HFFc6 (cell line): ENCODE measurements at places on chromosomes 1 and 21.

DNA sequence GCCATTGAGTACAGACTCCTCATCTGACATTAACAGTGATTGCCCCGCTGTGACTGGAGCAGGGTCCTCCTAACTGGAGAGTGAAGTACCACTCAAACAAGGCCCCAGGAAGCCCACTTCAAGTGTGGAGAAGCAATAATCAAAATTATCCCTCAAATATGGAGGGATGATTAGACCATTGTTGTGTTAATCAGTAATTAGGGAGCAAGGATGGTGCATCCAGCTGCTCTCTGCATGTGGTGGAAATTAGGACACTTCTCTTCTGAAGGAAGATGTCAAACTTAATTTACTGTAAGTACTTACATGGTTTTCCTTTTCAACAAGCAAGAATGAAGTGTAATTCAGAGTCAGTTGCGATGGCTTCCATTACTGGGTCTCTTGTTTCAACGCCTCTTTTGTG lies 3.4 kb upstream of the ZP4 start:
- no peak for DNase-seq

- DNase-seq, result no peak
These were observed 820 bp upstream of the TTF2 start for GRCh38 chr1:117059334-117059677.

DNA sequence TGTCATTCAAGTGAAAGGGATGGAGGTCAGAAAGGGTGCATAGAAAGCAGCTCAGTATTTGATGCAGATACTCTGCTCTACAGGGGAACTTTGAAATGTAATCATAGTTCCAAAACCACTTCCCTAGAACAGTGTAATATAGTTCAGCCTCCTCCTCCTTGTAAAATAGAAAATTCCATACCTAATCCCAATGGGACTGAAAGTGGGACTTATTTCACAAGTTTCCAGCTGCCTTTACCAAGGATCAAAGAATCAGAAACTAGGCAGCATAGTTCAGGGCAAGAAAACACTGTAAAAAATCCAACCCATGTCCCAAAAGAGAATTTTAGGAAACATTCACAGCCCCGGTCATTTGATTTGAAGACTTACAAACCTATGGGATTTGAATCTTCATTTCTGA lies 8.1 kb upstream of the TMCO2 start:
- DNase-seq, result no peak

DNA sequence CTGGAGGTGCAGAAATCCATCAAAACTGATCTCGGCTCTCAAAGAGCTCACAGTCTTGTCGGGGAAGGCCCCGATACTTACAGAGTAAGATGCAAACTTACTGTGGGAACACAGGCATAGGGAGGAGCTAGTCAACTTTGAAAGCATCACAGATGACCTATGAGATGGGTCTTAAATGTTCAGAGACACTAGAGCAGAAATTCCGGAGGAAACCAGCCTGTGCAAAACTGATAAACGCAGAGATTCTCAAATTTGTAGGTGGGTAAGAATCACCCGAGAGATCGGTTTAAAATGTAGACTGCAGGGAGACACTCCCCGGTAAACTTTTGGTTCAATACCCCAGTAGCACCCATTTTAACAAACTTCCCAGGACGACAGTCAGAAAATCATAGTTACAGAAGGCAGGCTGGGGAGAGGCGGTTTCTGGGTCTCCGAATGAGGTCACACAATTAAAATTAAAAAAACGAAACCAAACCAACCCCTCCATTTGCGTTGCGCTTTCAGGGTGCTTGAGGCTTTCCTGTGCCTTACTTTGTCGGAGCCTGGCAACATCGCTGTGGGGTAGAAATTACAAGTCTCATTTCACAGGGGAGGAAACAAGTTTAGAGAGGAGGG lies 755 bp upstream of the THRAP3 start:
- peak; percentile 65 for DNase-seq

- DNase-seq, result peak; percentile 35
These were observed 478 bp downstream of the RIT1 start for GRCh38 chr1:155910621-155911121.

DNA sequence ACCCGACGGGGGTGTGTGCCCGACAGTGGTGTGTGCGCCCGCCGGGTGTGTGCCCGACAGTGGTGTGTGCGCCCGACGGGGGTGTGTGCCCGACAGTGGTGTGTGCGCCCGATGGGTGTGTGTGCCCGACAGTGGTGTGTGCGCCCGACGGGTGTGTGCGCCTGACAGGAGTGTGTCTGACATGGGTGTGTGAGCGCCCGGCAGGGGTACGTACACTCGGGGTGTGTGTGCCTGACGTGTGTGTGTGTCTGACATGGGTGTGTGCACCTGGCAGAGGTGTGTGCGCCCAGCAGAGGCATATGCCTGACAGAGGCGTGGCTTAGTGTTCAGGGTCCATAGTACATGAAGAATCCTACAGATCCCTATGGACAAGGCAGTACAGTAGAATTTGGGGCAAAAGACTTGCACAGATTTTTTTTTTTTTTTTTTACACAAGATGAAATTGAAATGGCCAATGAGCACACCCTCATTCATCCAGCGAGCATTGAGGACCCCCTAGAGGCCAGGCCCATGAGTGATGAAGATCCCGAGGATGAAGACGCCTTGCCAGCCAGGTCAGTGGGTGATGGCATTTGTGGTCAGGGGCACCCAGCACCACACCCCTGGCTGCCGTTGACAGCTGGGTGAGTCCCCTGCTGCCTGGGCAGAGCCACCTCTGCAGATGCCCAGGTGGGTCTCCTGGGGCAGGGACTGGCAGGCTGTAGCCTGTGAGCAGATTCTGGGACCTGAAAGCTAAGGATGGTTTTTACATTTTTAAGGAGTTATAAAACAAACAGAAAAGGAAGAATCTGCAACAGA lies 60.1 kb downstream of the ADARB1 start:
- DNase-seq, result no peak

GRCh38 chr1:206556047-206556749 lies 48.9 kb downstream of the RASSF5 start:
- no peak for DNase-seq

- no peak for DNase-seq
These were observed 867 bp downstream of the PTGFRN start for GRCh38 chr1:116910379-116911187.

- DNase-seq, result peak; percentile 60
These were observed 152.8 kb downstream of the PPP1R12B start for GRCh38 chr1:202501281-202501680.

- DNase-seq, result no peak
These were observed 60.8 kb downstream of the ALPL start for GRCh38 chr1:21569820-21570527.

DNA sequence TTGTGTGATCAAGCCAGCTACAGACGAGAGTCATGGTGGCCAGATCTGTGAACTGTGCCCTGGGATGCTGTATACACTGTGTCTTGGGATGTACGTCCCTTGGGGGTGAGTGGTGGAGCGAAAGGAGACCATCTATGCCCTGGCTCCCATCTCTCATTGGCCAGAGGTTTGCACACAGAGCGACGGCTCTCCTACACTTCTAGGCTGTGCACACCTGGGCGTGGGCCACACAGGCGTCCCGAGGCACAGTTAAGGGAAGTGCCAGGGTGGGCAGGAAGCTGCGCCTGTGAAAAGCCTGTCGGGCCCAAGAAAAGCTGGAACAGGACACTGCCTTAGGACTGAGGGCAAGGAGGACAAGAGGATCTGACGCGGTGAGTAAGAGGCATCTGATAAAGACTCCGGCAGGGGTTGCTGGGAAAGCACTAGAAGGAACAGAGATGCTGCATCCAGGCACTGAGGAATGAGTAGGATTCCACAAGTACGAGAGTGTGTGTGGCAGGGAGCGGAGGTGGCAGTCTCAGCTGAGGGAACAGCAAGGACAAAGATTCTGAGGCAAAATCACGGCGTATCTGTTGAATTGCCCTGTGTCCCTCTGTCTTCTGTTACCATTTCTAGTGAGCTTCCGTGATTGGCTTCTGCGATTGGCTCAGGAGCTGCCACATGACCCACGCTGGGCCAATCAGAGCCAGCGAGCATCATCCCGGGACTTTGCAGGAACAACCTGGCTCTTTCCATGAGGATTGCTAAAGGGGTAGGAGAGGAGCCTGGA lies 67.9 kb upstream of the ZBTB40 start:
- DNase-seq, result no peak

- DNase-seq, result no peak
These were observed 108.6 kb downstream of the OLFML2B start for GRCh38 chr1:161915051-161915503.

GRCh38 chr21:31986035-31986856 lies 113.4 kb downstream of the HUNK start:
- DNase-seq, result no peak

- no peak for DNase-seq
These were observed 49.9 kb downstream of the TMEM53 start for GRCh38 chr1:44624268-44624901.

- DNase-seq, result peak; percentile 12
These were observed 119.5 kb upstream of the TMPRSS2 start for GRCh38 chr21:41627428-41627827.

GRCh38 chr1:46653405-46653958 lies 14.7 kb downstream of the ATPAF1 start:
- peak; percentile 36 for DNase-seq

DNA sequence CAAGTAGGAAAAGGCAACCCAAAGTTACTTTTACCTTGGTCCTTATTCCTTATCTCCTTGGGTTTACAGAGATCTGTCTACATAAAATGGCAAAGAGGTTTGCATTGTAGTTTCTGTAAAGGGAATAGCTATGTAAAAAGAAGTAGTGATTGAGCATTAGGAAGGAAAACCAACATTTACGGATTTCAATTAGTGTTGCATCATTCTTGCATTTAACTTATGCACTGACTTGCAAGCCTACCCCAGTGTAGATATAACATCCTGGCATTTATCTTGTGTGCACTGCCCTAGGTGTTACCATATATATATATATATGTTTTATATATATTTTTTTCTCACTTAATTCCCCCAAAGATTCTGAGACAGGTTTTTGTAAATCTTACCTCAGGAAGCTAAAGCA lies 3.7 kb upstream of the LEPR start:
- DNase-seq, result no peak

DNA sequence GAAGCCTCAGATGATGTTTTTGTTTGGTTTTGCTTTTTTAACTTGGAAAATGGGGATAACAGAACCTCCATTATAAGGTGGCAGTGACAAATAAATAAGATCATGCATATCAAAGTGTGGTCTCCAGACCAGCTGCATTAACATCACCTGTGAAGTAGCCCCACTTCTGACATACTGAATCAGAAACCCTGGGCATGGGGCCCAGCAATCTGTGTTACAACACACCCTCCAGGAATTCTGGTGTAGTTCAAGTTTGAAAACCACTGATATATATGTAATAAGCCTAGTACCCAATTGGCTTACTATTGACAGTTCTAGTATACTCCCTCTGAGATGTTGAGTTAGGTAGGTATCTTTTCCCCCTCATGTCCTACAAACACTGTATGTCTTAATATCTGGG lies 24.1 kb upstream of the RNF19B start:
- peak; percentile 53 for DNase-seq

DNA sequence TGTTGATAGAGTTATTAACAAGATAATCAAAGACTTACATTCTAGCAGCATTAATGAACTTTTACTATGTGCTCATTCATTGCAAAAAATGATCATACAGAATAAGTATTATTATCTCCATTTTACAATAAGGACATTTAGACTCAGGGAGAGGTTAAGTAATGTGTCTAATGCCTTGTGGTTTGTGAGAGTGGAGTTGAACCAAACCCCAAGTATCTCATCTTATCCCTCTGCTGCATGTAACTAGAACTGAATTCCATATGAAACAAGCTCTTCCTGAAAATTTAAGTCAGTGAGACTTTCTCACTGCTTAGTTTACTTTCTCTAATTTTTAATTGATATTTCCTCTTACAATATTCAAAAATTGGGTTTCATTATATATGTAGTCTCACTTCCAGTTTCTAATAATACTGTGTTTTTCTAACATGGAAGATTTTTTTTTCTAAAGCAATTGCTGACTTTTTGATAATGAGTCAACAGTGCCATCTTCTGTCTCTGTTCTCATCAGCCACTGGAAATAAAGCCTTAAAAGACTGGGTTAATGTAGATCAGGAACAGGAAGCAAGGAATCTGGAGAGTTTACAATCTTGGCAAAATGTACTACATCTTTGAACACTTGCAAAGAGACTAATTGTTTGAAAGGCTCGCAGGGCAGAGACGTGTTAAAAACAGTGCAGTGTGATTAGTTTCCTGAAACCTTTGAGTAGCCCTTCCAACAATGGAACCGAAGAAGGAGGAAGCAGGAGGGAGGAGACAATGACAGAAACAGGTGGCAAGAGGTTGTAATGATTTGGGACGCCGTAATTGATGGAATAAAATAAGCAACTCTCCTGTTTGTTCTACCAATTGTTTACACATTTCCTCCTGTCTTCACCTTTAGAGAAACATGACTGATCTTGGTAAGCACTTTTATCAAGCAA lies 567.6 kb downstream of the MRPL39 start:
- peak; percentile 2 for DNase-seq

DNA sequence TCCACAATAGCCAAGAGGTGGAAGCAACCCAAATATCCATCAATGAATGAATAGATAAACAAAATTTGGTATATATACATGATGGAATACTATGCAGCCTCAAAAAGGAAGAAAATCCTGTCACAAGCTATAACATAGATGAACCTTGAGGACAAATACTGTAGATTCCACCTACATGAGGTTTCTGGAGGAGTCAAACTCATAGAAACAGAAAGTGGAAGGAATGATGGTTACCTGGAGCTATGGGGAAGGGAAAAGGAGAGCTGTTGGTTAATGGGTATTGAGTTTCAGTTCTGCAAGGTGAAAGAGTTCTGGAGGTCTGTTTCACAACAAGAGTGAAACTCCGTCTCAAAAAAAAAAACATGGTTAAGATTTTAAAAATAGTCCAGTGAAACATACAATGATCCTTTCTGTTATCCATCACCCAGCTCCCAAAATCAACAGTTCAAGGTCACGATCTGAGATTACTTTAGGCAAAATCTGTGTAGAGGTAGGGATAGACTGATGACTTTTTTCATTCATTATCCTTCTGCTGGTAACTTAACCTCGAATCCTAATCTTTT lies 80.8 kb upstream of the HNRNPU start:
- no peak for DNase-seq

GRCh38 chr1:90127288-90127953 lies 132.5 kb downstream of the ZNF326 start:
- no peak for DNase-seq

DNA sequence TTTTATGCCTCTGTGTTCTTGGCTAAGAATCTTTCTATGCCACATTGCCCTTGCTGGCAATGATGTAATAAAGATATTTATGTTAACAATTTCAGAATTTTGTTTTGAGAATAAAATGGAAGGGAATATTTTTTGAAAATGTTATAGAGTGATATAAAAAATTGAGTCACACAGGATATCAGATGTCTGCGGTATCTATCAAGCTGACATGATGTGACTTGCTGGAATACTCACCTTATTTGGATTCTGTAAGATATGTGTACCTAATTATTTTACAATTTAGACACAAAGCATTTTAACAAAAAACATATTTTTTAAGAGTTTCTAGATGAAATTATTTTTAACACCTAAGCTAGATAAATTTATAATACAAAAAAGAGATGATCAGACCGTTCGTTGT lies 660.0 kb upstream of the B3GALT2 start:
- DNase-seq, result no peak

GRCh38 chr1:87820668-87821334 lies 492.1 kb downstream of the LMO4 start:
- no peak for DNase-seq

- DNase-seq, result no peak
These were observed 2.0 kb upstream of the NID1 start for GRCh38 chr1:236066828-236067386.

GRCh38 chr21:43211760-43212115 lies 42.9 kb downstream of the CRYAA start:
- no peak for DNase-seq
